ENCODE measurements at places on chromosomes 1 and 21. TPM values are rescaled to one million over a fixed set of nuclear protein-coding genes. Genes with fewer than 3 reads are reported as not detected.

GRCh38 chr1:59243550-59243949, 53.3 kb upstream of the FGGY start:
- no peak for DNase-seq
- no peaks in the 10 kb centered on the region for H3K36me3 ChIP-seq
- no peaks in the 10 kb centered on the region for H3K27me3 ChIP-seq
- no peaks in the 10 kb centered on the region for H3K4me1 ChIP-seq
- H3K4me3 ChIP-seq: no peak overlapping the region
- H3K27ac ChIP-seq: no peak overlapping the region

AMPD1 gene
- not detected for polyA plus RNA-seq

DNA sequence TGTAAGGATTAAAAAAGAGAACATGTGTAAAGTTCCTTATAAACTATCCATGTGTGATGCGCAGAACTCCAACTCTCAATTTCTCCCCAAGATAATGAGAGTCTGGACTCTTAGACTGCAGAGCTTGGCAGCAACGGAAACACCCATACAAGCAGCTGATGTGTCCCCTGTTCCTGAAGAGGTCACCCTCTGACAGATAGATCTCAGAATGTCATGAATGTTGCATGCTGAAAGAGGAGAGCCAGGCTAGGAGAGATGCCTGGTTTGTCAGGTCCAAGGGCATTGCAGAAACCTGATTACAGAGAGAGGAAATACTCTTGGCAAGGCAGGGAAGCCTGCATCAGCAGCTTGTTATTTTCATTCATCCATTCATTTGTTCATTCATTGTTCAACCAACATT, 24.2 kb downstream of the MTARC1 start:
- no peak for DNase-seq
- peaks cover 93% of the 10 kb centered on the region for H3K36me3 ChIP-seq
- H3K4me1 ChIP-seq: no peaks in the 10 kb centered on the region
- H3K4me3 ChIP-seq: no peak overlapping the region
- no peaks in the 10 kb centered on the region for H3K27me3 ChIP-seq

GRCh38 chr1:167135281-167135840, 41.5 kb downstream of the STYXL2 start:
- no peak for DNase-seq
- H3K4me3 ChIP-seq: no peak overlapping the region
- no peak overlapping the region for H3K27ac ChIP-seq

DNA sequence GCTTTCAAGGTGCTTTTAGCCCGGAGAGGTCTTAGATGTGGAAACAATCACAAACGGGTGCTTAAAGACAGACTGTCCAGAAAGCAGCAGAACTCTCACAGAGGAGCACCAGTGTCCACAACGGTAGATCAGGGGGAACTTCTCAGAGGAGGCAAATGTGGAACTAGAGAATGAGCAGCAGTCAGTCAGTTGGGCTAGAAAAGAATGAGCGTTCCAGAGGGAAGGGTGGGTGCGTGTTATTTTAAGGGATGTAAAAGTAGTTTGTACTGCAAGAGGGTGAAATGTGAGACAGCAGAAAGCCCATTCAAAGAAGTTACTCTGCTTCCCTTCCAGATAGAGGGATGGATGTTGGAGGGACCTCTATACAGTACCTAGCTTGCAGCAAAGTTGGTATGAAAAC, 30.9 kb downstream of the RGS5 start:
- H3K4me3 ChIP-seq: no peak overlapping the region
- DNase-seq: no peak
- H3K27ac ChIP-seq: no peak overlapping the region
- H3K4me1 ChIP-seq: no peaks in the 10 kb centered on the region
- no peaks in the 10 kb centered on the region for H3K36me3 ChIP-seq
- H3K27me3 ChIP-seq: no peaks in the 10 kb centered on the region

GRCh38 chr1:40787737-40788560, 4.4 kb downstream of the KCNQ4 start:
- peaks cover 25% of the 10 kb centered on the region for H3K27me3 ChIP-seq
- no peak overlapping the region for H3K27ac ChIP-seq
- no peak for DNase-seq
- no peaks in the 10 kb centered on the region for H3K36me3 ChIP-seq

PDPN gene
- not detected for polyA plus RNA-seq

GPR161 gene
- polyA plus RNA-seq: not detected

CRNN gene
- polyA plus RNA-seq: not detected

LCA5L gene
- polyA plus RNA-seq: not detected

COL8A2 gene
- 0.90 TPM for polyA plus RNA-seq

DNA sequence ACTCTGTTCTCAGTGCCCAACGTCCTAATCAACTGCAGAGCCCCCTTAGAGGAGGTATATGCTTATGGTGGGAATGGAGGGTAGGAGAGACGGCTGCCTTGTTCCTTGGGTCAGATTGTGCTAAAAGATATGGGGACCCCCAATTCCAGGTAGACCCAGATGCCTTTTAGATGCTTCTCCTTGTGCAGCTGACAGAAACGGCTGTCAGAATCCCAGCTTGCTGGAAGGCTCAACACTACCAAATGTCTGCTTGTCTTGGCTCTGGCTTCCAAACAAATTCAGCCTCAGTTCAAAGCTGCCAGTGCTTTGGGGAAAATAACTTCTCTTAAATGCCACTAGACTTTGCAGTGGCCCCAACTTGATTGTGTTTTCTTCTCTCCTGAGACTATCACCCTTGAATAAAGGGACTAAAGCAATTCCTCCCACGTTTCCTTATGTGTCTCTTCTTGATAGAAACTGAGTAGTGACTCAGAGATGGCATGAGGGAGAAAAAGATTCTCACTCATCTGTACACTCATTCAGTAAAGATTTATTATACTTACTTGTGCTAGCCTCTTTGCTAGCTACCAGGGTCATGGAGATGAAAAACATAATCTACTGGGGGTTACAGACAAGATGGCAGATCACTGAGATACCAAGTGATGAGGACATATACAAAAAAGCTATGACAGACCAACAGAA, 3.4 kb upstream of the RNF19B start:
- H3K27ac ChIP-seq: no peak overlapping the region
- no peak for DNase-seq
- H3K4me3 ChIP-seq: no peak overlapping the region
- H3K36me3 ChIP-seq: no peaks in the 10 kb centered on the region
- peaks cover 22% of the 10 kb centered on the region for H3K27me3 ChIP-seq

- peak; percentile 41 for DNase-seq
- no peaks in the 10 kb centered on the region for H3K36me3 ChIP-seq
- H3K27me3 ChIP-seq: no peaks in the 10 kb centered on the region
- peaks cover 65% of the 10 kb centered on the region for H3K4me1 ChIP-seq
- H3K4me3 ChIP-seq: peak overlapping the region; percentile 7
- peak overlapping the region; percentile 85 for H3K27ac ChIP-seq
These were observed 7.0 kb upstream of the CCT8 start for GRCh38 chr21:29080454-29080941.

C1orf53 gene
- polyA plus RNA-seq: 1.7 TPM

ADGRL4 gene
- not detected for polyA plus RNA-seq

DNA sequence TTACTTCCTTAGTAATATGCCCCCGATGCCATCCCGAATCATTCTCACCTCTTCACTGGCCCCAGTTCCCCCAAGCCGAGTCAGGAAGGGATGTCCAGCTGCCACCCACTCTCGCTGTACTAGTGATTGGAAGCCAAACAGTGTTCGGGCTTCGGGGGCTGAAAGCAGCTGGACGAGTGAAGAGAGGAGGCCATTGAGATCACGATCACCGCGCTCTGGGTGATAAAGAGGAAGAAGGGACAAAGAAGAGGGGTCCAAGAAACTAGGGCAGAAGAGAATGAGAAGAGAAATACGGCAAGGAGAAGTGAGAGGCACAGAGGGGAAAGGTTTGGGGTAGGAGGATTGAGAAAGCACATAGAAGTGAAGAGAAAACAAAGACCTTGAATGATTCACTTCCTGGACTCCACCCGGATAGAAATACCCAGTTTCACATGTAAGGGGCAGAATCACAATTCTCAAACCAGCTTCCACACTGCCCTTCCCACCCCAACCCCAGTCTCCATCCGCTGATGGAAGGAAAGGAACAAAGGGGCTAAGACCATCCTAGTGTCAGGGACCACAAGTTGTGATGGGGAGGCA, 3.7 kb upstream of the SF3B4 start:
- peak overlapping the region; percentile 87 for H3K27ac ChIP-seq
- peak; percentile 62 for DNase-seq
- peaks cover 6% of the 10 kb centered on the region for H3K36me3 ChIP-seq
- H3K4me1 ChIP-seq: peaks cover 59% of the 10 kb centered on the region
- peak overlapping the region; percentile 37 for H3K4me3 ChIP-seq

- DNase-seq: no peak
- H3K27ac ChIP-seq: no peak overlapping the region
- H3K36me3 ChIP-seq: no peaks in the 10 kb centered on the region
- no peaks in the 10 kb centered on the region for H3K4me1 ChIP-seq
These were observed 876.5 kb upstream of the B3GALT2 start for GRCh38 chr1:194062962-194063361.

HMGCS2 gene
- not detected for polyA plus RNA-seq

DNA sequence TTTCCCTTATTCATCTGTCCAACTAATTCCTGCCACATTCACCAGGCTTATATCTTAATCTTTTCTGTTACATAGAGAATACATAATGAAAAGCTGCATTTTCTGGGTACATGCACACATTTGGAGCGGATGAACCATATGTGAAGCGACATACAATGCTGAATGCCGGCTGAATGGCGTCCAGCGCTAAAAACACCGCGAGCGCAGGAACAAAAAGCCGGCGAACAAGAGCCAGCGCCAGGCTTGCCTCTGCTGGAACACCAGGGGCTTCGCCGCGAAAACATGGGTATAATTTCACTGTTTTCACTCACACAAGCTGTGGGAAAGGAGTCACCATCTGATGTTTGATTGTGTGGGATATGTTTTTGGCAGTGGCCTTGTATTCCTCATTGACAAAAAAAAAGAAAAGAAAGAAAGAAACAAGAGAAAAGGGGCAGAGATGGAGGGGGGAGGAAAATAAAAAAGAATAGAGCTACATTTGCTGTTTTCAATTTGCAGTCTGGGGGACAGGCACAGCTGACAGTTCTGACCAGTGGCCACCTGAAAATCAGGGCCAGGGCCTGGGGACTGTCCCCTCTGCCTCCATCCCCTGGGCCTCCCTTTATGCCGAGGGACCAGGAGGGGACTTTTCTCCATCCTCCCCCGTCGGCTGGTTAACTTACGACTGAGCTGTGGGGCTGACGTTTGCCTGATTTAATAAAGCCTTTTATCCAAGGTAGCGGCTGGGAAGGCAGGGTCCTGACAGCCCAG, 70.2 kb upstream of the OLIG2 start:
- no peak overlapping the region for H3K27ac ChIP-seq
- DNase-seq: no peak
- H3K36me3 ChIP-seq: no peaks in the 10 kb centered on the region

CRYBG2 gene
- 0.39 TPM for polyA plus RNA-seq

KRTAP19-1 gene
- not detected for polyA plus RNA-seq

DNA sequence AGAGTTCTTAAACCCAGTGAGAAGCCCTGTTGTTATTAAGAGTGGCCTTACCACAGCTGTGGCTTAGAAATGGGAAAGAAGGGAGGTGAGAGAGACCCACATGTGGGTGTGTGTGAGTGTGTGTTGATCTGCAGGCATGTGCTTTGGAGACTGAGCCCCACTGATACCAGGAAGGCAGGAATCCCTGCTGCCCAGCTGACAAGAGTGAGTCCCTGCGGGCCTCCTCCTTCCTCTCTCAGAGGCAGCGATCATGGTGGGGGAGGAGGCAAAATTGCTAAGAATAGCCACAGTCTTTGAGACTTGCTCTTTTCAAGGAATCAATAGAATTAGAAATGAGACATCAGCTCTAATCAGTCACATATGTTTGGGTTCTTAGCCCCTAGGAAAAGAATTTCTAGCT, 87.0 kb upstream of the WARS2 start:
- no peaks in the 10 kb centered on the region for H3K27me3 ChIP-seq
- H3K4me3 ChIP-seq: no peak overlapping the region
- no peak overlapping the region for H3K27ac ChIP-seq
- no peaks in the 10 kb centered on the region for H3K4me1 ChIP-seq
- H3K36me3 ChIP-seq: no peaks in the 10 kb centered on the region

IL6R gene
- polyA plus RNA-seq: 62.1 TPM

IQCC gene
- polyA plus RNA-seq: 0.28 TPM

- no peaks in the 10 kb centered on the region for H3K27me3 ChIP-seq
- H3K36me3 ChIP-seq: no peaks in the 10 kb centered on the region
- H3K4me3 ChIP-seq: no peak overlapping the region
- no peak for DNase-seq
These were observed 31.1 kb downstream of the CASZ1 start for GRCh38 chr1:10765304-10765703.

ZNF593OS gene
- not detected for polyA plus RNA-seq

- H3K27me3 ChIP-seq: no peaks in the 10 kb centered on the region
- peak overlapping the region; percentile 77 for H3K4me3 ChIP-seq
- no peaks in the 10 kb centered on the region for H3K36me3 ChIP-seq
- no peak overlapping the region for H3K27ac ChIP-seq
These were observed 41.0 kb upstream of the SYNC start for GRCh38 chr1:32743380-32744070.

BCAN gene
- polyA plus RNA-seq: not detected

- no peaks in the 10 kb centered on the region for H3K36me3 ChIP-seq
- no peaks in the 10 kb centered on the region for H3K4me1 ChIP-seq
- DNase-seq: peak; percentile 2
- H3K27me3 ChIP-seq: peaks cover 2% of the 10 kb centered on the region
- no peak overlapping the region for H3K4me3 ChIP-seq
- no peak overlapping the region for H3K27ac ChIP-seq
These were observed 8.3 kb downstream of the PPFIA4 start for GRCh38 chr1:203034422-203035110.

LDLRAD2 gene
- polyA plus RNA-seq: not detected

GRCh38 chr1:21005466-21006239, 171.0 kb downstream of the EIF4G3 start:
- H3K36me3 ChIP-seq: peaks cover 14% of the 10 kb centered on the region
- no peak overlapping the region for H3K27ac ChIP-seq
- H3K4me3 ChIP-seq: no peak overlapping the region
- no peaks in the 10 kb centered on the region for H3K27me3 ChIP-seq

- no peaks in the 10 kb centered on the region for H3K36me3 ChIP-seq
- H3K4me3 ChIP-seq: no peak overlapping the region
- no peak for DNase-seq
- no peak overlapping the region for H3K27ac ChIP-seq
- H3K27me3 ChIP-seq: no peaks in the 10 kb centered on the region
These were observed 134.2 kb downstream of the LMO4 start for GRCh38 chr1:87462894-87463293.

LRRC71 gene
- not detected for polyA plus RNA-seq

GRCh38 chr1:81588149-81588548, 212.6 kb upstream of the ADGRL2 start:
- no peak overlapping the region for H3K27ac ChIP-seq
- no peak for DNase-seq
- no peak overlapping the region for H3K4me3 ChIP-seq
- no peaks in the 10 kb centered on the region for H3K4me1 ChIP-seq

DNA sequence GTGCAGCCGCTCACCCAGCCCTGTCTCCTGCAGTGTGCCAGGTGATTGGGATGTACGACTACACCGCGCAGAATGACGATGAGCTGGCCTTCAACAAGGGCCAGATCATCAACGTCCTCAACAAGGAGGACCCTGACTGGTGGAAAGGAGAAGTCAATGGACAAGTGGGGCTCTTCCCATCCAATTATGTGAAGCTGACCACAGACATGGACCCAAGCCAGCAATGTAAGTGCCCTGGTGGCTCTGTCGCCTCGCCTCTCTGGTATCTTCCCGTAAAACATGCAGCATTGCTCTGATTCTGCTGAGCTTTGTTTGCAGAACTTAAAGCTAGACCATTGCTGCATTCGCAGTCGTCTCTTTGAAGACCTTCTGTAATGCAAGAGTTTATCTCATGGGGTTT, 79.2 kb downstream of the ATP5PO start:
- no peak overlapping the region for H3K27ac ChIP-seq
- DNase-seq: no peak
- no peak overlapping the region for H3K4me3 ChIP-seq
- no peaks in the 10 kb centered on the region for H3K4me1 ChIP-seq
- peaks cover 11% of the 10 kb centered on the region for H3K36me3 ChIP-seq

MPL gene
- not detected for polyA plus RNA-seq

RAP1A gene
- 41.2 TPM for polyA plus RNA-seq

TMCO1 gene
- polyA plus RNA-seq: 146 TPM

NGF gene
- polyA plus RNA-seq: not detected
